ENCODE measurements at places on chromosomes 16 and 17. TPM values are rescaled to one million over a fixed set of nuclear protein-coding genes. Genes with fewer than 3 reads are reported as not detected.

DNA sequence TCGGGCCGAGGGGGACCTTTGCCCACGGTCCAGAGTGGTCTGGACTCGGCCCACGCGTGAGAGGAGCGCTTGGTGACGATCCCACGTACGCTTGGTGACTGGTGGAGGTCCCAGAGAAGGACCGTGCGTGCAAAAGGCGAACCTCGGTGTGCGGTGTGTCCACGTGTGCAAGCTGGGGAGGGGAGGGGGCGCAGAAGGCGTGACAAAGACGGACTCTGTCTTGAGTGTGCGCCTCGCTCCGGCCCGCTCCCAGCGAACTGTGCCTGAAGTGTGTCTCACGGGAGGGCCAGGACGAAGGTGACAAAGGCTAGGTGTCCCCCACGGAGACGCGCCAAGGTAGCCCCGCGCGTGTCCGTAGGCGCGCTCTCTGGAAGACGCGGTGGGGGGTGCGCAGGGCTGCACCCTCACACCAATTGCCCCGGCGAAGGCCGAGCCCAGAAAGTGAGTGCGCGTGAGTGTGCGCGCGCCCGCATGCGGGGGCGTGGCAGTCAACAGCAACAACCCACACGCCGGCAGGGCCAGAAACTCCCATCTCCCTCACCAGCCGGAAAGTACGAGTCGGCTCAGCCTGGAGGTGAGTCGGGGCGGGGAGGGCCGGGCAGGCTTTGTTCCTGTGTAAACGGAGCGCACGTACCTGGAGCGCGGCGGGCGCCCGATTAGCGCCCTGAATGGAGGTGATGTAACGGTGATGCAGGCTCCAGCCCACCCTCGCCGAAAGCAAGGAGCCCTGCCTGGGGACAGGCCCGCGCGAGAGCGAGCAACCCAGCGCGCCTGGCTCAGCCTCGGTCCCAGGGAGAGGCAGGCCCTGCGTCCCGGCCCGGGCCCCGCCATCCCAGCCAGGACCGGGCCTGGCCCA is at the start of gene GPRC5C:
Gene GPRC5C, plus strand, starts transcription at position 521 of the 856 bp plus-strand sequence. CDS start 7,689 bp downstream, outside the sequence.
- peak; percentile 82 for DNase-seq
- peaks cover 9% of the 10 kb centered on the region for H3K27me3 ChIP-seq
- peak within 1 kb of the TSS; percentile 82 for H3K4me3 ChIP-seq
- no peaks in the 10 kb centered on the region for H3K36me3 ChIP-seq
- peaks cover 38% of the 10 kb centered on the region for H3K4me1 ChIP-seq
- no peak within 1 kb of the TSS for H3K27ac ChIP-seq

DNA sequence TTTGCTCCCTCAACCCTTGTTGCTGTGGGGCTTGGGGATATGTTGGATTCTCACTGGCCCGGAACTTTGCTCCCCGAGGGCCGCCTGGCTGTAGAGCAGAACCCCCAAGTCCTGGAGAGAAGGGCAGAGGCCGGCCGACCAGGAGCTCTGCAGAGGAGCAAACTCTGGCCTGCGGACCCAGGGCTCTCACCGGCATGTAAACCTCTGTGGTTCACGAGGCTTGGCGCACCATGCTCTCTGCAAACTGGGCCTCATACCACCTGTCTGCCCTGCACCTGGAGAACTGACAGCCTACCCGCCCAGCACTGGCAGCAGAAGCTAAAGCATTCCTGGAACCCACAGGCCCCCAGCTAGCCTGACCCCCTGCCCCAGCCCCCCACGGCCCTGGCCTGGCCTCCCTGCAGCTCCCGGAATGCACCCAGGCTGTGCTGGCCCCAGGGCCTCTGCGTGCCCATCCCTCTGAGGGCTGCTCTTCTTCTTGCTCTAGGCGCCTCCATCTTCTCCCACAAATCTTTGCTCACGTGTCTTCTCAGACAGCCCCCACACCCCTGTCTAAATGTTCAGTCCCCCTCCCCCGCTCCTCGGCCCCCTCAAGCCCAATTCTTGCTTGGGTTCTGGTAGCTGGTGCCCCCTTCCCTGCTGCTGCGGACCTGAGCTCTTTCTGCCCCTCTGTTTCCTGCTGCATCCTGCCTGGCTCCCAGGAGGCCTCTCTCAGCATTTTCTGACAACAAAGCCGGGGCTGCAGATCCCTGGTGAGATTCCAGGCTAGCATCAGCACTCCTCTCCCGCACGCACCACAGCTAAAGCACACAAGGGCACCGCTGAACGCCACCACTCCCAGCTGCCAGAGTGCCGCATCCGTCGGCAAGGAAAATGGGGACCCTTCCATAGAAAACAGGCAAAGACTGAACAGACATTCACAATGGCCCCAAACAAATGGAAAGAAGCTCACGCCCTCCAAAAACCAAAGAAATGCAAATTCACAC is 23.3 kb downstream of the ACTG1 start:
- H3K36me3 ChIP-seq = no peaks in the 10 kb centered on the region
- H3K27ac ChIP-seq = no peak overlapping the region
- peaks cover 8% of the 10 kb centered on the region for H3K27me3 ChIP-seq
- DNase-seq = no peak

GRCh38 chr17:82795615-82796014 is 43.8 kb downstream of the TBCD start:
- no peak for DNase-seq
- H3K4me1 ChIP-seq = no peaks in the 10 kb centered on the region
- no peak overlapping the region for H3K27ac ChIP-seq

DNA sequence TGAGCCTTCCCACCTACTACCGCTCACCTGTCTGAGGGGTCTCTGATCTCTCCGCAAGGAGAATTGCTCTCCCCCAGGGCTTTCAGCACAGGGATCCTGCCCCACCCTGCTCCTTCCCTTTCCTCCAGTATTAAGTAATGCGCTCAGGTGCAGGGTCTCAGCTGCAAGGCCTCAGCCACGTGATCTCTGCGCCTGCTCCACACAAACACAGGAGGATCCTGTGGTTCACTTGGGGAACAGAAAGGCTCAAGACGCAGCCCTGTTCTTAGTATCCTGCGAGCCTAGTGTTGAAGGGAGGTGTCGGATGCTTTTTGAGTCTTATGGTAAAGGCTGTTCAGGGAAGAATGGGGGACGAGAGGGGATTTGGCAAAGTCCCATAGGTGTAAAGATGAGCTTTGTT is 41.6 kb upstream of the GCSH start:
- no peak for DNase-seq
- H3K27ac ChIP-seq = no peak overlapping the region
- H3K4me1 ChIP-seq = no peaks in the 10 kb centered on the region
- no peaks in the 10 kb centered on the region for H3K27me3 ChIP-seq
- H3K4me3 ChIP-seq = no peak overlapping the region

SLC16A6 gene
- total RNA-seq = 0.08 TPM

DNA sequence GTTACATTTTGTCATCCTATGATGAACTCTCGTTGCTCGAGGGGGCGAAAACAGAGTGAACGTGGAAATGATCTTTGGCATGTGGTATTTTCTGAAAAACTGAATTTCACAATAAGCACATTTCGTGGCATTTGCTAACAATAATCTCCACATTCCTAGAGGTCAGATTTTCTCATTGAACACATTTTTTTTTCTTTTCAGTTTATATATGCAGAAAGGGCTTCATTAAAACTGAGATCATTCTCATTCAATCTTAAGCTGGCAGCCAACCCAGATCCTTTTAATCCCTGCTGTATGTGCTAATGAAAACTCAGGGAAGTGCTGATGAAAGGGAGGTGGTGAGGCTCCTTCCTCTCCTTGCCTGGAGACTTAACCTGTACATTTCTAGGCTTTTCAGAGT is 52.6 kb downstream of the PRKCA start:
- no peak for DNase-seq
- no peak overlapping the region for H3K27ac ChIP-seq
- no peaks in the 10 kb centered on the region for H3K36me3 ChIP-seq
- H3K27me3 ChIP-seq = no peaks in the 10 kb centered on the region
- H3K4me1 ChIP-seq = no peaks in the 10 kb centered on the region
- H3K4me3 ChIP-seq = no peak overlapping the region

GRCh38 chr17:60390186-60390585 is 1.7 kb downstream of the USP32 start:
- H3K4me1 ChIP-seq = peaks cover 4% of the 10 kb centered on the region
- peak overlapping the region; percentile 90 for H3K4me3 ChIP-seq
- H3K36me3 ChIP-seq = no peaks in the 10 kb centered on the region
- H3K27me3 ChIP-seq = no peaks in the 10 kb centered on the region
- H3K27ac ChIP-seq = no peak overlapping the region

DNA sequence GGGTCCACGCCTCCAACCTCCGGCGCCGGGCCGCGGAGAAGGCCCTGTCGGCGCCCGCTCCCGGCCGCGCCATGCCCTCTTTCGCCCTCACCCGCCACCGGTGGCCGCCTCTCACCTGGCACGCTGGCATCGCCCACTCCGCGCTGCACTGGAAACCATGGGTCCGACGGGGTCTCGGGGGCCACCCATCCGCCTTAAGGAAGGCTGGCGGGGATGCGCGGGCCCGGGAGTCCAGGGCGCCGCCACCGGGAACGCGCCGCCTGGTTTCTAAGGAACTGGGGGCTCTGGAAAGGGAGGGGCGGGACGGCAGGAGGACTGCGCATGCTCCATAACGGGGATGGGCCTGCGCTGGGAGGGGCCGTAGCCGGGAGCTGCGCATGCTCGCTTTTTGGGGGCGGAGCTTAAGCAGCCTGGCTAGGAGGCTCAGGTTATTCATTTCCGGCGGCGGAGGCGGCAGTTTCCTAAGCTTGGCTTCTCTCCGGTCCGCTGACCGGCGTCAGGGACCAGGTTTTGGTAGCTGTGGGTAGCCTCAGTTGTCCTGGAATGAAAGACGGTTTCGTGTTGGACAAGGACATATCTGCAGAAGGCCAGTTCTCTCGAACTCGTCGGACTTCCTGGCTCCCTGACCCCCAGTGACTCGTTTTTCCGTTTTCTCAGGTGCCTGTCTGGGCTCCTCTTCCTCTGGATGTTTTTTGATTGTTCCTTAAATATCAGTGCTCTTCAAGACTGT is at the start of gene GFOD2:
Gene GFOD2, minus strand, starts transcription at position 269 of the 730 bp plus-strand sequence. CDS start 33,601 bp downstream, outside the sequence.
- H3K4me1 ChIP-seq = peaks cover 6% of the 10 kb centered on the region
- peak within 1 kb of the TSS; percentile 90 for H3K4me3 ChIP-seq
- H3K27me3 ChIP-seq = no peaks in the 10 kb centered on the region
- 0 out of 2 replicates have a peak within 1 kb of the TSS, but pooled peaks have one; percentile 6 for H3K27ac ChIP-seq
- H3K36me3 ChIP-seq = no peaks in the 10 kb centered on the region
- DNase-seq = peak; percentile 89

IKZF3 gene
- 0.56 TPM for total RNA-seq

- H3K4me1 ChIP-seq = no peaks in the 10 kb centered on the region
- DNase-seq = no peak
- H3K27me3 ChIP-seq = no peaks in the 10 kb centered on the region
- H3K27ac ChIP-seq = no peak overlapping the region
These were observed 22.1 kb downstream of the MPRIP start for GRCh38 chr17:17064322-17064721.

GRCh38 chr16:68242926-68243858 is 2.0 kb upstream of the PLA2G15 start:
- no peak overlapping the region for H3K4me3 ChIP-seq
- H3K4me1 ChIP-seq = peaks cover 2% of the 10 kb centered on the region
- no peak for DNase-seq
- H3K27me3 ChIP-seq = peaks cover 4% of the 10 kb centered on the region
- no peak overlapping the region for H3K27ac ChIP-seq
- H3K36me3 ChIP-seq = no peaks in the 10 kb centered on the region

DNA sequence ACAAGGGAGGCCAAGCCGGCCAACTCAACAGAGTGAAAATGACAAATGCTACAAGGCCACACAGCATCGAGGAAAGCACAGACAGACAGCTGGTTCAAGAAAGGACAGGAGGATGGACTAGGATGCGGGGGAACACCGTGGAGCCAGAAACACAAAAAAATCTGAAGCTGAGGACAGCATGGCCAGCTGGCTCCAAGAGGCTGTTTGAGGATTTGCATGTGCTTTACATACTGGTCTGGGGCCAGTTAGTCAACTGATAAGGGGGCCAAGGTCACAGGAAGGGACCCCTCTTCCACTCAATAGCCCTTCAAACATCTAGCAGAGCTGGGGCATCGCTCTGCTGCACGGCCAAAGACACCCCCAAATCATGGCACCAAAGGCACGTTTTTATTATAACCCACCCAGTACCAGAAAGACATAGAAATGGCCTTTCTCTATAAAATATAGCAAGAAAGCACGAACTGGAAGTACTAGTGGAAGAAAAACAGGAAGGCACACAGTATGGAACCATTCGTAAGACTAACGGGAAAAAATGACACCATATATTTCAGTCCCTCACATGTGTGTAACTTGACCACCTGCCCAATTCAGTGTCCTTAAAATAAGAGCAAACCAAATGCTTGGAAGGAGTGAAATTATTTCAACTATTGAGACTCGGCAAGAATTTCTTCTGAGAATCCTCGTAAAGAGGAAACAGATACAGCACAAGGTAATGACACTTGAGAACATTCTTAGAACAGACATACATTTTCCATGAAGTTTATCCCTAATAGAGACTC is 7.8 kb upstream of the SRL start:
- H3K27me3 ChIP-seq = no peaks in the 10 kb centered on the region
- peaks cover 2% of the 10 kb centered on the region for H3K4me1 ChIP-seq
- H3K4me3 ChIP-seq = no peak overlapping the region
- no peaks in the 10 kb centered on the region for H3K36me3 ChIP-seq

- H3K27ac ChIP-seq = no peak overlapping the region
- no peak for DNase-seq
- no peaks in the 10 kb centered on the region for H3K27me3 ChIP-seq
- H3K4me1 ChIP-seq = no peaks in the 10 kb centered on the region
These were observed 6.5 kb downstream of the ADAT1 start for GRCh38 chr16:75616521-75617010.

DNA sequence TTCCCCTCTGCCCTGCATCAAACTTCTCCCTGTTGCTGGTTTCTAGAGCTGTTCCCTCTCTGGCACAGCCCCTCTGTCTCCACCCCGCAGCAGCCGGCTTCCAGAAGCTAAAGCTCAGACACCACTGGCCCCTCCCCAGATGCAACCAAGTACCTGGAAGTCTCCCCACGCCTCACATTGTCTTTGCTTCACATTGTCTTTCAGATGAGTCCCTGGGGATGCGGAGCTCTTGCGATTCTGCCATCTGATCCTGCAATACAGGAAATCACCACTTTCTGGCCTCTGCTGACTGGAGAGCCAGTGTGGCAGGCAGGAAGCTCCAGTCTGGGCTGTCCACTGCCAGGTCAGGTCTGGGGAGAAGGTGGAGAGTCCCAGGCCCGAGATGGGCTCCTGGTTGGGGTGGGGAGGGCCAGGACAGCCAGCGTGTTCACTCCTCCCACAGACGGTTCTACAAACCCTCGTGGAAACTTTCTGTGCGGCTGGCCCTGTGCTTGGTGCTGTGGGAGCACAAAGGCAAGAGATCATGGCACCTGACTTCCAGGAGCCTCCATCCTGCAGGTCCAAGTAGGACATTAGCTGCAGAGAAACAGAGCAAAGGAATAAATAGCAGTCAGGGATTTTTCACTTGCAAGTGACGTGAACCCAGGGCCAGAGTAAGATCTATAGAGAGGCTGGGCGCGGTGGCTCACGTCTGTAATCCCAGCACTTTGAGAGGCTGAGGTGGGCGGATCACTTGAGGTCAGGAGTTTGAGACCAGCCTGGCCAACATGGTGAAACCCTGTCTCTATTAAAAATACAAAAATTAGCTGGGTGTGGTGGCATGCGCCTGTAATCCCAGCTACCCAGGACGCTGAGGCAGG is 47.9 kb upstream of the MAP3K14 start:
- H3K36me3 ChIP-seq = no peaks in the 10 kb centered on the region
- DNase-seq = peak; percentile 89
- H3K27ac ChIP-seq = peak overlapping the region; percentile 84

DNA sequence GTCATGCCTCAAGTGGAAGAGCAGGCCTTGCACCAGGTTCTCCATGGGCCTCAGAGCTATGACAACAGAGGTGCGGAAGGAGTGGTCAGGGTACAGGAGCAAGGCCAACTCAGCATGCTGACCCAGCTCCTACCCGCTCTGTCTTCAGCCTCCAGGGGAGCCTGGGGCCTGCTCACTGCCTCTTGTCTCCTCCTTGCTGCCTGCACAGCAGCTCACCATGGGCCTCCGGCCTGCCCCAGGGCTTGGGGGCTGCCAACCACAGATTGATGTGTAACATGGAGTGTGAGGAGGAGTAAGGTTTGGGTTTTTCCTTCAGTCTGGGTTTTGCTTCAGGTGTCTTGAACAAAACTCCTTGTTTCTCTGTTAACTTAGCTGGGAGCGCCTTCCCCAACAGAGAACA is 62.1 kb downstream of the PLD6 start:
- H3K4me1 ChIP-seq = peaks cover 17% of the 10 kb centered on the region
- no peak for DNase-seq
- no peak overlapping the region for H3K27ac ChIP-seq

All from H1 (cell line).